ENCODE measurements at places on chromosomes 5 and 9.

- DNase-seq = no peak
Observed at GRCh38 chr5:134585966-134586365, 46.7 kb downstream of the SAR1B start.

- no peak for DNase-seq
Observed at GRCh38 chr5:16453609-16454008, 12.0 kb downstream of the ZNF622 start.

- DNase-seq = no peak
Observed at GRCh38 chr5:86525622-86526021, 92.1 kb upstream of the COX7C start.

DNA sequence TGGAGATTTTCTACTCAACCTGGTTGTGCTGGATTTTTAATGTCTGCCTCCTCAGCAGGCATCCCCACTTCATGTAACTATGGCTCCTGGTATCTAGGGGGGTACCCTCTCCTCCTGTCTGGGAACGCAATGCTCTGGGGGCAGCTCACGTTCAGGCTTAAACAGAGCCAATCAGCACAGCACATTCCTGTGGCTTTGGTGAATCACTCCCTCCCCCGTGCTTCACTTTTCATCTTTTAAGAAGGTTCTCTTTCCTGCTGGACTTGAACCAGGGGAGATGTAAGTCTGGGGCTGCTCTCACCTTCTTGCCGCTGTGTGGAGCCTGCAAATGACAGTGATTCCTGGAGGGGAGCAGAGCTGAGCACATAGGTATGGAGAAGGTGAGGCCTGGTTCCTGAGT, 101.2 kb downstream of the MSX2 start:
- DNase-seq = no peak

DNA sequence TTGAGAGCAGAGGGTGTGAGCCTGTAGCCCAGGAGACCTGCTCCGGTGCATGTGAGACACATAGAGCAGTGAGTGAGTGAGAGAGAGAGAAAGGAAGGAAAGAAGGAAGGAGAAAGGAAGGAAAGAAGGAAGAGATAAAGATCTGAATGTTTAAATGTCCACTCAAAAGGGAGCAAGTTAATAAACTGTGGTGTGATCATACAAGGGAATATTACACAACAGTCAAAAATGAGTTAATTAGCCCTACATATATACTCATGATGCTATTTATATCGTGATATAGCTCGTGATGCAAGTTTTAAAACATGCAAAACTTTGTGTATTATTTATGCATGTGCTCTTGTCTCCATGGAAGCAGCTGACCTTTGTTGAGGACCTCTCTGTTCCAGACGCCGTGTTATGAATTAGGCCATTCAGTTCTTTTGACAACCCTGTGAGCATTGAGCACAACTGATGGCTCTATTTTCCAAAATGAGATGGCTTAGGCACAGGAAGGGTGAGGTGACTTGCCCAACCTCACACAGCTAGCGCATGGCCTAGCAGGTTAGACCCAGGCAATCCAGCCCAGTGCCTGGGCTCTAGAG, 70.6 kb downstream of the HMCN2 start:
- no peak for DNase-seq

DNA sequence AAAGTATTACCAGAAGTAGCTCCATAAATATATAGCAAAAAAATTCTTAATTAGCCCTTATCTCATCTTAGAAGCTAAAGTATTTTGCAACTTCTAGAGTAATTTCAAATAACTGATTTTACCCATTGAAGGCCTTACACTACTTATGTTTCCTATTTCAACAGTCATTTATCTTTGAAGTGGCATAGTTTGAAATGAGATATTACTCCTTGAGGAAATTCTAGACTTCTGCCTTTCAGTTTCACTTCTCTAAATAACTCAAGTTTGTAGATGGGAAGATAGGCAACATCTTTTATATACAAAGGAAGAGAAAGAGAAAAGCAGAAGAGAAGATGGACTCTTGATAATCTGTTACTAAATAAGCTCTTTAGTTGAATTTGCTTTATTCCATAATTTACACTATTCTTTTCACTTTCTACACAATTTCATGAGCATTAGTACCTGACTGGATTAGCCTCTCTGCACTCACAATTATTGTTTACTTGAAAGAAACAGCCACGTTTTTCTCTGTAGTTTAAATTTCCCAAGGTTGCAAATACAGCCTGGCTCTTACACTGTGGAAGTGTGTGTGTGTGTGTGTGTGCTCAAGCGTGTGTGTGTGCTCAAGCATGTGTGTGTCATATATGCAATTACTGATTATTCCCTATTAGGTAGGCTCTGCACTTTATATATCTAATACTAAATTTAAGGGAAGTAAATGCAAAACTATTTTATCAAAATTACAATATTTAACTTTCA, 60.6 kb upstream of the EMB start:
- DNase-seq = no peak

GRCh38 chr9:2107906-2108451, 92.8 kb downstream of the SMARCA2 start:
- no peak for DNase-seq

Data from CD4-positive, alpha-beta T cell treated with Interleukin-6 at 100 ng/mL for 8 hours (primary cell).